Left renal pelvis (tissue), 4 donors: ENCODE measurements at places on chromosomes 12 and 14. TPM values are rescaled to one million over a fixed set of nuclear protein-coding genes. Genes with fewer than 3 reads are reported as not detected.

Gene ACVRL1
- 33.9 TPM for polyA plus RNA-seq

Gene SLC2A14
- 0.43 TPM for polyA plus RNA-seq

- DNase-seq, result no peak
These were observed 64.8 kb downstream of the DENND5B start for GRCh38 chr12:31526158-31526546.

GRCh38 chr14:92924247-92924646 is 1.3 kb downstream of the CHGA start:
- no peak for DNase-seq

Gene ASIC1
- polyA plus RNA-seq, result 4.3 TPM

GRCh38 chr14:42370056-42370455 is 763.4 kb downstream of the LRFN5 start:
- no peak for DNase-seq

DNA sequence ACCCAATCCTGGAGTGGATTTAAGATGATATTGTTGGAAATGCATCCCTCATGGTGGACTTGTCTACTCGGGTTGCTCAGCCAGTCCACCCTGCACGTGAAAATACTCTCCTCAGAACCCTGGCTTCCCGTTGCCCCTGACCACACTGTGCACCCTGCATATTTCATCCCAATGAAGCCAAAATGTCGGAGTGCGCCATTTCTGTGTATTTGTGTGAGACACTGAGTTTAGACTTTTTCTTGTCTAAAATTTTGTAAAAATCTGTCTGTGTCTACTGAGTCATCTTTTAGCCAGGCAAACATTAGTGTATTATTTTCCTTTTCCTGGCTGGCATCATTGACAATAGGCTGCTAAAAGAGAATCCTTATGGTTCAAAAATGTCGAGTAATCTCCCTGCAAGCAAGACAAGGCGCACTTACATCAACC is 485 bp upstream of the PNMA1 start:
- DNase-seq, result no peak

Gene KLHDC1
- 6.9 TPM for polyA plus RNA-seq

Gene PRPH
- 1.1 TPM for polyA plus RNA-seq

GRCh38 chr14:50784683-50785456 is 46.1 kb downstream of the NIN start:
- no peak for DNase-seq
